ENCODE measurements at places on chromosomes 6 and 20. TPM values are rescaled to one million over a fixed set of nuclear protein-coding genes. Genes with fewer than 3 reads are reported as not detected.

PPIL6 gene
- 7.6 TPM for polyA plus RNA-seq

TFAP2D gene
- polyA plus RNA-seq: not detected

CTCFL gene
- polyA plus RNA-seq: not detected

SULF2 gene
- 18.8 TPM for polyA plus RNA-seq

TCF21 gene
- not detected for polyA plus RNA-seq

GNMT gene
- 0.32 TPM for polyA plus RNA-seq

SLC16A10 gene
- polyA plus RNA-seq: 1.6 TPM

PI16 gene
- 9.0 TPM for polyA plus RNA-seq

SLC22A16 gene
- 0.53 TPM for polyA plus RNA-seq

GINS1 gene
- 10.2 TPM for polyA plus RNA-seq

ENPP1 gene
- polyA plus RNA-seq: 0.36 TPM

WFDC12 gene
- not detected for polyA plus RNA-seq

PRL gene
- not detected for polyA plus RNA-seq

ZNF165 gene
- 1.2 TPM for polyA plus RNA-seq

PKIB gene
- polyA plus RNA-seq: 8.3 TPM

SLPI gene
- 4.1 TPM for polyA plus RNA-seq

SLC22A1 gene
- not detected for polyA plus RNA-seq

RSPO3 gene
- 0.15 TPM for polyA plus RNA-seq

PTK7 gene
- polyA plus RNA-seq: 109 TPM

ECI2 gene
- polyA plus RNA-seq: 69.3 TPM

PSORS1C1 gene
- not detected for polyA plus RNA-seq

JPH2 gene
- polyA plus RNA-seq: 0.58 TPM

BTBD3 gene
- polyA plus RNA-seq: 59.5 TPM

MAS1 gene
- polyA plus RNA-seq: 0.15 TPM

E2F1 gene
- 73.1 TPM for polyA plus RNA-seq

SLA2 gene
- 0.49 TPM for polyA plus RNA-seq

DEFB118 gene
- polyA plus RNA-seq: not detected

NKX2-4 gene
- polyA plus RNA-seq: not detected

Data from brain (organoid and tissue), 16 donors.